ENCODE measurements at places on chromosomes 6 and 20. TPM values are rescaled to one million over a fixed set of nuclear protein-coding genes. Genes with fewer than 3 reads are reported as not detected.

GRCh38 chr6:131362070-131362469, 211.0 kb upstream of the ARG1 start:
- no peaks in the 10 kb centered on the region for H3K36me3 ChIP-seq
- H3K4me3 ChIP-seq = no peak overlapping the region
- DNase-seq = no peak
- H3K4me1 ChIP-seq = no peaks in the 10 kb centered on the region
- H3K27ac ChIP-seq = no peak overlapping the region

DNA sequence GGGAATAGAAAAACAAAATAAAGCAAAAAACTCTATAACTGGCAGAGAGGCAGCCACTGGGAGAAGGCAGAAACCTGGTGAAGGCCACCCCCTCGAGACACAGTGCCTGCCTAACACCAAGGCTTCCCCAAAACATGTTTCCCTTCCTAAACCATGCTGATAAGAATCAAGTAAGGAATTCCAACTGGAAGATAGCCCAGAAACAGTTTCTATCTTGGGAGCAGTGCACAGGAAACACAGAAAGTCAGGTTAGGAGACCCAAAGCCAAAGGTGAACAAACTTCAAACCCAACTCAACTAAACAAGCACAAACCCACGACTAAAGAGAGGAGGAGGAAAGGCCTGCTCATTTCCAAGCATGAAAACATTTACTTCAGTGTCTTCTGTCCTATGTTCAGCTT, 433.7 kb upstream of the RGS17 start:
- H3K27ac ChIP-seq = no peak overlapping the region
- H3K36me3 ChIP-seq = no peaks in the 10 kb centered on the region
- DNase-seq = no peak
- H3K27me3 ChIP-seq = no peaks in the 10 kb centered on the region
- no peak overlapping the region for H3K4me3 ChIP-seq
- H3K4me1 ChIP-seq = no peaks in the 10 kb centered on the region

GRCh38 chr6:118307581-118307980, 240.5 kb upstream of the PLN start:
- peaks cover 7% of the 10 kb centered on the region for H3K4me1 ChIP-seq
- no peak overlapping the region for H3K27ac ChIP-seq
- no peaks in the 10 kb centered on the region for H3K27me3 ChIP-seq
- no peak overlapping the region for H3K4me3 ChIP-seq

GRCh38 chr6:91079969-91080368, 493.1 kb upstream of the MAP3K7 start:
- no peak overlapping the region for H3K27ac ChIP-seq
- H3K27me3 ChIP-seq = no peaks in the 10 kb centered on the region
- no peaks in the 10 kb centered on the region for H3K36me3 ChIP-seq
- no peaks in the 10 kb centered on the region for H3K4me1 ChIP-seq
- no peak for DNase-seq

DNA sequence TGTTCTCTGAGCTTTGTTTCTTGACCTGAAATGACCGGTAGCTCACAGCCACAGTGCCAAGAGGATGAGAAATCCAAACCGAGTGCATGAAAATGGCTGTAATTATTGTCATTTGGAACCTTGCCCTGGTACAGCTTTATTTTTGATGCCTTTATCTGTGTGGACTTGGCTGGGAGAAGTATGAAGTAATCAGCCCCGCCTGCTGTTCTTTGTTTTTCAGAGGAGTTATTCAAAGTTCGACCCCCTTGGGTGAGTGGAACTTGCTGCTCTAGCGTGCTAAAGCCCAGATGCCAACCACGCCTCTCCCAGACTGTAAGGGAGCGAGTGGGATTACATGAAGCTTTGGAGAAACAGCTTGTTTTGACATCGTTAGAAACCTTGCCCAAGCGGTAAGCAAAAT, 48.3 kb downstream of the ECT2L start:
- H3K36me3 ChIP-seq = no peaks in the 10 kb centered on the region
- DNase-seq = no peak
- H3K4me3 ChIP-seq = no peak overlapping the region

Gene OPRM1
- not detected for total RNA-seq
